ENCODE measurements at places on chromosomes 6 and 20.

DNA sequence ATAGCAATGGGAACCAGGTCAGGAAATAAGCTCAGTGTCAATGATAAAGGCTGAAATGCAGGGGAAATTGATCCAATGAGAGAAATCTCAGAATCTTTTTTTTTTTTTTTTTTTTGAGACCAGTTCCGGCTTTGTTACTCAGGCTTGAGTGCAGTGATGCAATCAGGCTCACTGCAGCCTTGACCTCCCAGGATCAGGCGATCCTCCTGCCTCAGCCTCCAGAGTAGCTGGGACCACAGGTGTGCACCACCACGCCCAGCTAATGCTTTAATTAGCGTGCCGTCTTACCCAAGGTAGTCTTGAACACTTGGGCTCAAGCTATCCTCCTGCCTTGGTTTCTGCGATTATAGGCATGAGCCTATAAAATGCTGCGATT, 296.5 kb downstream of the ZNF217 start:
- no peak for DNase-seq

GRCh38 chr6:125983246-125983945, 2.9 kb upstream of the TRMT11 start:
- peak; percentile 86 for DNase-seq

- DNase-seq: no peak
Observed at GRCh38 chr6:105991561-105992314, 94.4 kb upstream of the PRDM1 start.

- DNase-seq: no peak
Observed at GRCh38 chr20:56634735-56635385, 5.8 kb downstream of the TFAP2C start.

DNA sequence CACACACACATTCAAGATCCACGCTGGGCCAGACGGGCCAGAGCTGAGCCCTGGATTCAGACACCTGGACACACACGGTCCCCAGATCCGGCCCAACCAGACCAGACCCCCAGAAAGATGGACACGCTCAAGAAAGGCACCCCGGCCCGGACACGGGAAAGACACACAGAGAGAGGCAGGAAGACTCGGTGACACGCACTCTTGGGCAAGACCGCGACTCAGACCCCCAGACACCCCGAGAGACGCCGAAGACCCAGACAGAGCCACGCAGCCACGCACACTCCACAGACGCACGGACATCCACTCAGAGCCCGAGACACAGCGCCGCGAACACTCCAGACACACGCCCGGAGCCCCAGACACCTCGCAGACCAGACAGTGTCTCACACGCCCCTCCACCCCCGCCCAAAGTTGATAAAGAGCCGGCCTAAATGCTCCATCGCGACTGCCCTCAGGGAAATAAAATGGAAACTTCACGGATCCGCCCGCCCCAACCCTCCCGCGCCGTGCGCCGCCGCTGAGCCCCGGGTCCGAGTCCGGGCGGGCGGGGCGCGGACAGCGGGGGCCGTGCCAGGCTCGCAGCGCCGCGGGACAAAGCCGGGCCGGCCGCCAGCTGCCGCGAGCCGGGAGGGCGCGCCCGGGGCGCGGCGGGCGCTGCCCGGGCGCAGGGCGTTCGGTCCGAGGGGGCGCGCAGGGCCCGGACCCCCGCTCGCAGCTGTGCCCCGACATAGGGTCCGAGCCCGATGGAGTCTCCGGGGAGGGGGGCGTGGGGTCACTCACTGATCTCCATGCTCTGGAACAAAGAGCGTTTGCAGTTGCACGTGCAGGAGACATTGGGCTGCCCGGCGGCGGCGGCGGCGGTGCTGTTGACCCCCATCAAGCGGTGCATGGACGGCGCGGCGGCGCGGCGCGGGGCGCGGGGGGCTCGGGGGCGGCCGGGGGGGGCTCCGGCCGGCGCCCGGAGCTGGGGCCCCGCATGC, 831 bp downstream of the PMEPA1 start:
- DNase-seq: peak; percentile 78

DNA sequence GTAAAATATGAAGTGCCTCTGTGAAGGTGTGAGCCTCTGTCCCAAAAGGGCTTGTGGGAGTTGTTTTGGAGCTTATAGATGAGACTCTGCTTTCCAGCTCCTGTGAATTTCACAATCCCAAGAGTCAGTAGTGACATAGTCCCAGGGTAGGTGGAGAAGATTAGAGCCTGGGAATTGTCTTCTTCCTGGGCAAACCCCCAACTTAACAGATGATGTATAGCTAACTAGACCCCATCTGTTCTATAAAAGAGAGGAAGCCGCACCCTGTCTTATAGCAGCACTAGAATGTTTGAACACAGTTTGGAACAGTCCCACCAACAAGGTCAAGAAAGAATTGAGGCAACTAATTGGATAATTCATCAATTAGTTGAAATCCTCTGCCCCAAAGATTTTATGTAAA, 294.7 kb downstream of the ZNF217 start:
- DNase-seq: no peak

- DNase-seq: no peak
Observed at GRCh38 chr20:45539382-45539781, at the start of gene WFDC6. Gene WFDC6 (minus strand): TSS chr20:45539482. CDS start chr20:45539407, 75 bp downstream.

DNA sequence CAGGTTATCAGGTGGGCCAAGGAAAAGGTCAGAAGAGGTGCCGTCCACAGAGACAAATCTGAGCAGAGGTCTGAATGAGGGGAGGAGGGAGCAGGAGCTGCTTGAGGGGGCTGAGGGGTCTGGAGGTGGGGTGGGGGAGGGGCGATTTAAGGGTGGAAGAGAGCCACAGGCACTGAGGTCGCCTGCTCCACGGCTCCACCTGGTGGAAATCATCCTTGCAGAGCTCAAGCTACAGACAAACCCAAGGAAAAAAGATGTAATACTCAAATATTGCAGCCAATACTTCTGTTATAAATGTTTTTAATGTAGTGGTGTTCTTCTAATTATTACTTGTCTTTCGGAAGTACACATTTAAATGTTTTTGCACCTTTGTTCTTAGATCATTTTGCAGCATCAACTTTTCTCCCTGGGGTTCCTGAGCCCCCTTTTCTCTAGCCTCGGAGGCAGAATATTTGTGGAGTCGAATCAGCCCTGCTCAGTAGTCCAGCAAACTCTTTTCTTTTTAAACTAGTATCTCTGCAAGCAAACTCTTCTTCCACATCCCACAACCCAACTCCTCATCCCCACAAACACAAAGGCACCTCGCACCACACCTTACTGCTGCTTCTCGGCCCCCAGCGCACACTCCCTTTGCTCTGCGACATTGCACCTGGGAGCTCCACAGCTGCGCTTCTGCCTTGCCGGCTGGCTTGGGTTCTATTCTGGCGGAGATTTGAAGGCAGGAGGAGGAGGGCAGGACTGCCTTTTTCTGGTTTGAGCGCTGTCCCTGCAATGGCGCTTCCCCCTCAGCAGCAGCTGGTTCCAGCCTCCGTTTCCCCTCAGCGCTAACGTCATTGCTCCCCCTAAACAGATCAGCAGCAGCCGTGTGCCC, 51.0 kb upstream of the TFAP2A start:
- peak; percentile 55 for DNase-seq

DNA sequence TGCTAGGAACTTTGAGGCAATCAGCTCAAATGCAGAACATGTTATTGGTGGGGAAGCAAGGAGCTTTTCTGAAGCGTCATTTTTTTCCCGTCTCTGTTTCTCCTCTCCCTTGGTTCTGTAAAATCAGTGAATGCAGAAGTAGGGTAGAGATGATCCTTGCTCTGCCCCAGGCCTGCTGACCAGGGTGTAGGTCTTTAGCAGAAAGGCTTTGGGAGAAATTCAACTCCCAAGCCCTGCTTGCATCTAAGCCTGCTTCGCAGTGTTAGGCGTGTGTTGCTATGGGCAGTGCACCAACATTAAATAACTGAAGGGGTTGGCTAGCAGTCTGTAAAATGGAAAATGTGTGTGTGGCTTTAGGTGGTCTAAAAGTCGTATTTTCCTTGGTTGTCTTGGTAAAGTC, 45.9 kb downstream of the SASH1 start:
- DNase-seq: no peak

DNA sequence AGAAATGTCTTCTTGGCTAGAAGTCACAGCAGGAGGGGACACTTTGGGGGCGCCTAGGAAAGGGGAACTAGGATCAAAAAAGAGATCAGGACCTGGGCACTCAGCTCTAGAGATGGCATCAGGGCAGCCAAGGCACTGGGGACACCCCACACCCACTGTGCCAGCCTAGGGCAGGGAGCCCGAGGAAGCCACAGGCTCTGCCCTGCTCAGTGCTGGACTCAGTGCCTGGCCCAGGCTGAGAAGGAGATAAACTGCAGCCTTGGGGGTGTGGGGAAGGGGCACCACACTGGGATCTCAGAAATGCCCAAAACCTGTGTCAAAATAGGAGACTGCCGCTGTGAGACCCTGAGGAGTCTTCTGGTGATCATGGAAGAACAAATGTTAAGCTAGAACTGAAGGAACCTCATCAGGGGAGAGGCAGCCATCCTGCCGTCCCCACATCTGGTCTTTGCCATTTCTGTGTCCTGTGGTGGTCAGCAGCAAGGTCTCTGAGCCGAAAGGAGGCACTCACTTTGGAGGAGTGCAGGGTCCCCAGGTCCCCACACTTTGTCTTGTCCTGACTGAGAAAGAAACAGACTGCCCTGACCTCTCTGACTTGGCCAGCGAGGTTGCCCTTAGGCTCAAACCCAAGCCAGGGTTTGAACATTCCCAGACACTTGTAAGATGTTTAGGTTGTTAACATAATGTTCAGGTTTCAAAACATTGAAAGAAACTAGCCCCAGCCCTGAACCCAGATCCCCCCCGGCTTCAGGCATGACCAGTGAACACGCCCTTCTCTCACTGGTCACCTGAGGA, 2.3 kb downstream of the ARFRP1 start:
- DNase-seq: no peak

DNA sequence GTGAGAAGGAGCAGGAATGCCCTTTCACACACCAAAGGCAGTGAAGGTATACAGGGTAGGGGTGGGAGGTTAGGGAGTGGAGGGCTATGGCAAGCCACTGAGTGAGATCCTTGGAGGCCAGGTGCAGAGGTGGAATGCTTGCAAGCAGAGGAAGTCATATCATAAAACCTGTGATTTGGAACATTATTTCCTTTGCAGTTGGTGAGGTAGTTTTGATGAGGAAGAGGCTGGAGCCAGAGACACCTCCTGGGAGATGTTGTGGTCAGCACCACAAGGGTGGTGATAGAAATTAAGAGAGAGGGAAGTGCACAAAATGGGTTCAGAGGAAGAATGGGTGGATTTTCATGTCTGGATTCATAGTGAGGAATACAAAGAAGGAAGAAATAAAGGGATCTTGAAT, 73.0 kb downstream of the PLCB4 start:
- DNase-seq: no peak

GRCh38 chr6:75532521-75532920, 38.9 kb upstream of the FILIP1 start:
- peak; percentile 72 for DNase-seq

DNA sequence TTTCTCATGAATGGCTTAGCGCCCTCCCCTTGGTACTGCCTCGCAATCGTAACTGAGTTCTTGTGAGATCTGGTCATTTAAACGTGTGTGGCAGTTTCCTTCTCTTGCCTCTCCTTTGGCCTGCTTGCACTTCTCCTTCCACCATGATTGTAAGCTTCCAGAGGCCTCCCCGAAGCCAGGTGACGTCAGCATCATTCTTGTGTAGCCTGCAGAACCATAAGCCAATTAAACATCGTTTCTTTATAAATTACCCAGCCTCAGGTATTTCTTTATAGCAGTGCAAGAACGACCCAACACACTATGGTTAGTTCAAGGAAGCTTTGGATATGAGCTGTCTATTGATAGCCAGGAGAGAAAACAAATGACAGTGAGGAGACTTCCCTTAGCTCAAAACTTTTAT, 29.5 kb upstream of the ADTRP start:
- no peak for DNase-seq

GRCh38 chr6:170160031-170160627, 130.7 kb downstream of the DLL1 start:
- DNase-seq: no peak

- no peak for DNase-seq
Observed at GRCh38 chr20:63182425-63182824, 33.5 kb downstream of the YTHDF1 start.

DNA sequence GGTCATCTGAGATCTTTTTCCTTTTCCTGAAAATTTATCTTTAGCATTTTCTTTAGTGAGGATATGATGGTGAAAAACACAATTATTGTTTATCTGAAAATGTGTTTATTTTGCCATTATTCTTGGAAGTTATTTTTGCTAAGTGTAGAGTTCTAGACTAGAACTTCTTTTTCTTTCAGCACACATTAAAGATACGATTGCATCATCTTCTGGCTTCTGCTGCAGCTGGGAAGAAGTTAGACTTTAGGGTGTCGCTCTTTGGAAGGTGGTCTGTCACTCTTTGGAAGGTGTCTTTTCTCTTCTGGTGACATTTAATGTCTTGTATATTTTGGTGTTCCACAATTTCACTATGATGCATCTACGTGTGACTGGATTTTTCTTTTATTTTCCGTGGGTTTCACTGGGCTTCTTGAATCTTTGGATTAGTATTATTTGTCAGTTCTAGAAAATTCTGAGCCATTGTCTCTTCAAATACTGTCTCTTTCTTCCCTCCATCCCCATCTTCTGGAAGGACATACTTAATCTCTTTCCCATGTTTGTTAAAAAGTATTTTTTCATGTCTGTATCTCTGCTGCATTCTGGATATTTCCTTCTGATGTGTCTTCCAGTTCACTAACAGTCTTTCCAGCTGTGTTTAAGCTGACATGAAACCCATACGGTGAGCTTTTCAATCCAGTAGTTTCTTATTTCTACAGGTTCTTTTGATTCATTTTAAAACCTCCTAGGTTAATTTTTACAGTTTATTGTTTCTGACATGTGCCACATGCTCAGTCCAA, 81.0 kb downstream of the AGPAT4 start:
- no peak for DNase-seq

DNA sequence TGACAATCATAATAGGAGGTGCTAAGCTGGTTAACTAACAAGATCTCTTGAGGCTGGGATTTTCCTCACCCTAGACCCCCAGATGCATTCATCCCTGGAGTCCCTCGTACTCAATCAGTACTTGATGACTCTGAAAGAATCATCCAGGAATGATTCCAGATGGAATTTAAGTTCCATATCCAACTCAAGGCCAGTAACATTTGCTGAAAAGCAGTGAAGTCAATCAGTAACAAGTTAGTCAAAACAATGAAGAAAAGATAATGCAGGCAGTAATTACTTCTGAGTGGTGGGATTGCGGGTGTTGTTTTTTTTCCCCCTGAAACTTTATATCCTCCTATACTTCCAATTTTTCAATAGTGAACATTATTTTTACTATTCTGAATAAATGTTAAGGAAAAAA, 18.6 kb downstream of the GMDS start:
- no peak for DNase-seq

GRCh38 chr6:144661116-144661806, 376.1 kb downstream of the UTRN start:
- DNase-seq: peak; percentile 59

DNA sequence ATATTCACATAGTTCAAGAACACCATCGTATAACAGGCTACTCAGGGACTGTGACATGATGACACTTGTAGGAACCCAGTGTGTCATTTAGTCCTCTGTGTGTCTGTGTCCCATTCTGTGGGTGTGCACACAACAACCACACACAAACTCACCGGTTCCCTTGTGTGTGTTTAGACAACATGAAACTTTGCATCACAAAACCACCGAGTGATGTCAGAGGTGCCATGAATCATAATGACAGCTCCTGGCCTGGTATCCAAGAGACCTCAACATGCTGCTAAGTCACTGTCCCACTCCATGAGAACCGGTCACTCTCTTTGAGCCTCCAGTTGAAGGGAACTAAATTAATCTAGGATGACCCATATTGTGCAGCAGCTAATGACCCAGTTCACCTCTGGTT, 421.3 kb downstream of the PREX1 start:
- no peak for DNase-seq

- no peak for DNase-seq
Observed at GRCh38 chr6:2914318-2914660, 11.2 kb upstream of the SERPINB9 start.

GRCh38 chr6:91634791-91635190, 1047.9 kb upstream of the MAP3K7 start:
- no peak for DNase-seq

Measured in adipocyte (in vitro differentiated cells).